ENCODE measurements at places on chromosomes 3 and 15. TPM values are rescaled to one million over a fixed set of nuclear protein-coding genes. Genes with fewer than 3 reads are reported as not detected.

The LYZL4 gene
- not detected for total RNA-seq

The GPR149 gene
- 1.9 TPM for total RNA-seq

The RPL22L1 gene
- total RNA-seq: 14.7 TPM

The CACNA1D gene
- 49.8 TPM for total RNA-seq

The INSYN1 gene
- 28.5 TPM for total RNA-seq

The MASP1 gene
- 59.8 TPM for total RNA-seq

The ABHD14A gene
- 23.2 TPM for total RNA-seq

The SMAD3 gene
- 6.9 TPM for total RNA-seq

The PDIA5 gene
- total RNA-seq: 5.0 TPM

The ANKRD28 gene
- 152 TPM for total RNA-seq

The HIGD2B gene
- total RNA-seq: not detected

The LRRC2 gene
- 5.9 TPM for total RNA-seq

The NR2E3 gene
- total RNA-seq: not detected

The SCAMP5 gene
- 70.7 TPM for total RNA-seq

The COLQ gene
- 14.4 TPM for total RNA-seq

The NR1I2 gene
- 0.63 TPM for total RNA-seq

The WWTR1 gene
- total RNA-seq: 11.0 TPM

The MUC20 gene
- total RNA-seq: 10.0 TPM

The ALG1L2 gene
- total RNA-seq: not detected

The CLN6 gene
- total RNA-seq: 17.5 TPM

The CPNE4 gene
- 12.2 TPM for total RNA-seq

The EEF1AKMT4 gene
- total RNA-seq: 0.63 TPM

The SH3GL3 gene
- total RNA-seq: 121 TPM

The GRM2 gene
- 17.5 TPM for total RNA-seq

The ALPK3 gene
- 1.6 TPM for total RNA-seq

The DPPA4 gene
- 1.6 TPM for total RNA-seq

The STT3B gene
- 156 TPM for total RNA-seq

The IL12A gene
- total RNA-seq: 1.6 TPM

The TRA2B gene
- total RNA-seq: 258 TPM

The SEMA3G gene
- 2.8 TPM for total RNA-seq

The ATP1B3 gene
- 44.4 TPM for total RNA-seq

The LXN gene
- total RNA-seq: 9.7 TPM

The WNT5A gene
- total RNA-seq: 7.8 TPM

The GOLGA8K gene
- 2.5 TPM for total RNA-seq

The ARRDC4 gene
- total RNA-seq: 43.8 TPM

Measured in parietal lobe (tissue), 2 donors.